HEK293T (cell line): ENCODE measurements at places on chromosomes 3 and 15.

GRCh38 chr3:6041894-6042293 lies 819.0 kb upstream of the GRM7 start:
- DNase-seq, result no peak

DNA sequence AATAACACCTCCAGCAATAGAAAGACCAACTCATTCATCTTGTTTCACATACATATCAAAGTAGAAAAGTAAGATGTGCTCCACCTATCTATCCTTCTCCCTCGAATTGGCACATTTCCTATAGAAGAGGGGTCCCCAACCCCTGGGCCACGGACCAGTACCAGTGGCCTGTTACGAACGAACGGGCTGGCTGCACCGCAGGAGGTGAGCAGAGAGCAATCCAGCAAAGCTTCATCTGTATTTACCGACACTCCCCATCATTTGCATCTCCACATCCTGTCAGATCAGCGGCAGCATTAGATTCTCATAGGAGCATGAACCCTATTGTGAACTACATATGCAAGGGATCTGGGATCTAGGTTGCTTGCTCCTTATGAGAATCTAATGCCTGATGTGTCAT lies 95.0 kb upstream of the CGNL1 start:
- no peak for DNase-seq

GRCh38 chr15:79090487-79091203 lies at the start of gene RASGRF1:
Gene RASGRF1, minus strand, starts transcription at chr15:79090780. Its CDS starts 282 bp downstream, at chr15:79090498.
- peak; percentile 56 for DNase-seq

GRCh38 chr3:52841211-52841980 lies 6.6 kb upstream of the MUSTN1 start:
- no peak for DNase-seq

GRCh38 chr15:58472821-58473581 lies 41.2 kb downstream of the LIPC start:
- no peak for DNase-seq

- no peak for DNase-seq
Observed at GRCh38 chr3:71695000-71695482, 30.2 kb downstream of the EIF4E3 start.

- DNase-seq, result no peak
Observed at GRCh38 chr3:60650171-60650570, 601.1 kb downstream of the FHIT start.

DNA sequence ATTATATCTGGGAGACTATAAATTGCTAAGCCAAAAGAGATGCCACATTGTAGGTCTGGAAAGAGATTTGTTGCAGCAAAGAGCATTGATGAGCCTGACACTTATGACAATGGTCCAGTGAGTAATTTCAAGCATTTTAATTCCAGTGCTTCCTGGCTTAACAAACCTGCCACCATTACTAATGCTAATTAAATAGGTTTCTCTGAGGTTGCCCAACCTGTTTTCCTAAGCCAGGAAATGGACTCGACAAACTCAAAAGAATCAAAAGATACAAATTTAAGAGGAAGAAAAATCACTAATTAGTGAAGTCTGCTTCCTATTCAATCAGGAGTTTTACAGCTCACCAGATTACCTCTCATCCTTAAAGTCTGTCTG lies 36.7 kb upstream of the CTDSPL start:
- DNase-seq, result no peak

DNA sequence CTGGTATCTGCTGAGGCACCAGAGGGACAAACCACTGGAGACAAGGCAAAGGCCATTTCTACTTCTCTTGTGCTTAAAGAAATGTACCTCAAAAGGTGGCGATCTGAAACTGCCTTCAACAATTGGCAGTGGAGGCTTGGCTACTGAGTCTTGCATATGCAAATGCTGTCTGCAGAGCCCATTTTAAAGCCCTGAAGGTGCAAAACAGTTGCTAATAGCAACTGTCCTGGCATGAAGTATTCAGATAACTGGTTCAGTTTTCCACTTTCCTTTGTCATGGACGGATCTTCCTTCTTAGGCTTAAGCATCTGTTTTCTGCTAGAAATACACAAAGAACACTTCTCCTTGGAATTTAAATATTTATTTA lies 71.4 kb upstream of the PSMD6 start:
- no peak for DNase-seq
